Activated effector memory CD4-positive, alpha-beta T cell treated with Interleukin-2 at 50 U/mL for 16 hours (primary cell): ENCODE measurements at places on chromosomes 12 and 14.

DNA sequence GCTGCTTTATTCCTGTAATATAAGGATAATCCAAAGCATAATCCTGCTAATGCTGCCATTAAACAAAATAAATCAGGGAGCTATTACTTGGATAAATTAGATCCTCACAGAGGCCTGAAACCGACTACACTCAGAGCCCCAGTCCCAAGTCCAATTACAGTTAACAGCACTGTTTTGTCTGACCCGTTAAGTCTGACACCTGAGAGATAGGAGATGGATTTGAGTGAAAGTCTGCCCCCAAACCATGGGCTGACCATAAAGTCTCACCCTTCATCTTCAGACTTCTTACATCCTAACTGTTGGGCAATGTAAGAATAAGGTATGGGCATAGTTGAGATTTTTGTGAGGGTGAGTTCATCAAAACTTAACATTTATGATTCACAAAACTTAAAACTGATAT lies 181.7 kb downstream of the PLCZ1 start:
- DNase-seq, result no peak

GRCh38 chr14:84671776-84672175 lies 858.2 kb upstream of the FLRT2 start:
- no peak for DNase-seq

- DNase-seq, result no peak
Measured at GRCh38 chr12:65323070-65323469, 44.6 kb downstream of the MSRB3 start.

DNA sequence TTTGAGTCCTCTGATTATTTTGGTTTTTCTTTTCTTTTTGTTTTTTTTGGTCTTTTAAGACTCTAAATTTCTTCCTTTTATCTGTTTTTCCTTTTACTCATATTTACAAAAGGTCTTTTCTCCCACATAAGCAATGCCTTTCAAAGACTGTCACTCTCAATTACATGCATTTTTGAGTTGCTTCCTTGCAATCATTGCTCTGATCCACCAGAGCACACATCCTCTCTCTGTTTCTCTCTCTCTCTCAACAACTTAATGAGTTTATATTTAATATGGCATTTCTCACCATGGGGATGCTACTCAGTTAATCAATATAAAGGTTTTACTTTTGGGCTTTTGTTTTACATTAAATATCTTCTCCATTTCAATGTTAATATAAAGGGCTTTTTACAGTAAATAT lies 62.7 kb upstream of the OR10AD1 start:
- DNase-seq, result no peak
